ENCODE measurements at places on chromosomes 1 and 21. TPM values are rescaled to one million over a fixed set of nuclear protein-coding genes. Genes with fewer than 3 reads are reported as not detected.

Gene CLDN14
- total RNA-seq: not detected

GRCh38 chr21:45322960-45323461, 35.3 kb upstream of the POFUT2 start:
- no peak for DNase-seq

DNA sequence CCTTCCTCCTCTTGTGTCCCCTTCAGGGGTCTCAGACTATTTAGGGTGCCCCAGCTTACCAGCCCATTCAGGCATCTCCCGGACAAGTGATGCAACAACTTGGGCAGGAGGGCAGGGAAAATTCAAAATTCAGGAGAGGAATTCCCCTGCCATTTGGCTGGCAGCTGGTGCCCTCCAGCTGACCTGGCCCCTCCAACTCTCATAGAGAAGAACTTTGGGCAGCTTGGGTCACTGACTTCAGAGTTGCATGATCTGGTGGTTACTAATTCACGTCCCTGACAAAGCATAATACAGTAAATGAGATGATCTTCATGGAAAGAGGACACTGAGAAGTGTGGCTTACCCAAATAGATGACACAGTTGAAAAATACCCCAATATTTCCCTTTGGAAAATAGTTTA, at the start of gene FCAMR:
Gene FCAMR (minus strand): TSS at position 15 of the 400 bp plus-strand sequence. CDS start 335 bp downstream, outside the sequence.
- no peak for DNase-seq

Gene CA6
- 2.8 TPM for total RNA-seq

Gene TFF2
- not detected for total RNA-seq

Gene SLC6A17
- total RNA-seq: not detected

Gene IL19
- not detected for total RNA-seq

GRCh38 chr21:45179568-45180245, 105.3 kb downstream of the ADARB1 start:
- DNase-seq: no peak

All from T-cell (primary cell).